ENCODE measurements at places on chromosomes 1 and 21.

DNA sequence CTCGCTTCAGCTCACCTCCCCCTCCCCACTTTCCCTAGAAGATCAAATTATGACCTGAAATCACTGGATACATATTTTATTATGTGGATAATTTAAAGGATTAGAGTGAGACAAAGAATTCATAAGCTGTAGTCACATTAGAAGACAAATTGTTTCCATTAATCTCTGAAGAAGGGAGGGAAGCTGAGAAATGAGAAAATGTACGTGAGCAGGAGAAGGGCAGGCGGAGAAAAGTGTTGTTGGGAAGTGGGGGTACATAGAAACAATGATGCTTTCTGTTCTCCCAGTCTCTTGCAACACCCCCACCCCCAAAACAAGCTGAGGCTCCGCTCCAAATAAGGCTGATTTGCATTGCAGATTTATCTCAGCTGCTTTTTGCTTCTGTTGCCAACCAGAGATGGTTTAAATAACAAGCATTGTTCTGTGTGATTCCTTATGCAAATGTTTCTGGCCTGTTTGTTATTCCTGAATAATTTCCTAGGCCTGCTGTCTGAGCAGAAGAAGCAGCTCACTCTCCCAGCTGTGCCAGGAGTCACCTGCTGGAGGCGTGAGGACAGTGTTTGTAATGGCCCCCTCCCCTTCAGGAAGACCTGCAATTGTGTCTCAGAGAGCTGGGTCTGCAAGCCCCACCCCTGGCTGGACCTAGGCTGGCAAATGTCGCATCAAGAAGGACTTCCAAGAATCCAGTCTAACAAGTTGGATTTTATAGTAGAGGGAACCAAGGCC lies 121.8 kb upstream of the TNR start:
- no peak for DNase-seq

- DNase-seq, result no peak
Measured at GRCh38 chr1:227343206-227343605, 24.9 kb upstream of the CDC42BPA start.

DNA sequence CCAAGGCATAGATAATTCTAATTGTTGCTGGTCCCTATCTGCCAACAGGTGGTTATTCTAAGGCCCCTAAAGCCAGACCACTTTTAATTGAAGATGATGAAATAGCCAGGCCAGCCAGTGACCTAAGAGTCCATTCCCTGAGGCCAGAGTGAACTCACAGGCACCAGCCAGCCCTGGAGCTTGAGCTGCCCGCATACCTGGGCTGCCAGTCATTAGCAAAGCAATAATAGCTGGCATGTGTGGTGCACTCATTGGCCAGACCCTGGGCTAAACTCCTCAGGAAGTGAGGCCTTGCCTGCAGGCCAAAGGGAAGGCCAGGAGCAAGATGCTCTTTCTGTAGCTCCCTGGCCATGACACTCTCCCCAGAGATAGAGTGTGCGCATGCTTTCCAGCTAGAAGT lies 180.4 kb upstream of the KLHDC7A start:
- no peak for DNase-seq

- no peak for DNase-seq
Measured at GRCh38 chr1:181485287-181486097, 2.2 kb downstream of the CACNA1E start.

DNA sequence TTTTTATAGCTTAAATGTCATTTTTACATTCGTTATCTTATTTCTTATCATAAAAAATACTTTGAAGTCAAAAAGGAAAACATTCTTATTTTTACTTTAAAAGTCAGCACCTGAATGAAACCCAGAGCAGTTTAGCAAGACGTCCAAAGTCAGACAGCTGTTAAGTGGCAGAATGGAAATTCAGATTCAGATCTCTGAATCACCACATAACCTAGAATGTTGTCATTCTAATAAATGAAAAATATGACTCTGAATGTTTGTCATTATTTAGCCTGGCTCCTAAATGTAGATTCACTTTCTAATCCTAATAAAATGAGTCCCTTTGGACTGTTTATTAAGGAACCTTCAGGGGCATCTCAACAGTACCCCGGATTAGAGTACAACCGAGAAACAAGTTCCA lies 75.2 kb upstream of the RGS7 start:
- DNase-seq, result no peak
